AG10803 (cell line): ENCODE measurements at places on chromosomes 1 and 21.

- no peak for DNase-seq
Measured at GRCh38 chr1:43279666-43280065, 5.7 kb downstream of the C1orf210 start.

DNA sequence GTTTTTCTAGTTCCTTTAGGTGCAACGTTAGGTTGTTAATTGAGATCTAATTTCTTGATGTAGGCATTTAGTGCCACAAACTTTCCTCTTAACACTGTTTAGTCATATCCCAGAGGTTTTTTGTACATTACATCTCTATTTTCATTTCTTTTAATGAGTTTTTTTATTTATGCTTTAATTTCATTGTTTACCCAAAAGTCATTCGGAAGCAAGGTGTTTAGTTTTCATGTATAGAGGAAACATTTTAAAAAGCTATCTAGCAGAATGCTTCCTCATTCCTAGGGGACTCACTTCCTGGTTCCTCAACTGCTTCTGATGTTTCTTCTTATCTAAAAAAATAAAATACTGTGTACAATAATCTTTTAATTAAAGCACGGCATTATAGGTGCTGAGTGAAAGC, 307.2 kb upstream of the CAMK1G start:
- DNase-seq: no peak

GRCh38 chr1:15761366-15762128, 3.0 kb downstream of the FBLIM1 start:
- DNase-seq: no peak

DNA sequence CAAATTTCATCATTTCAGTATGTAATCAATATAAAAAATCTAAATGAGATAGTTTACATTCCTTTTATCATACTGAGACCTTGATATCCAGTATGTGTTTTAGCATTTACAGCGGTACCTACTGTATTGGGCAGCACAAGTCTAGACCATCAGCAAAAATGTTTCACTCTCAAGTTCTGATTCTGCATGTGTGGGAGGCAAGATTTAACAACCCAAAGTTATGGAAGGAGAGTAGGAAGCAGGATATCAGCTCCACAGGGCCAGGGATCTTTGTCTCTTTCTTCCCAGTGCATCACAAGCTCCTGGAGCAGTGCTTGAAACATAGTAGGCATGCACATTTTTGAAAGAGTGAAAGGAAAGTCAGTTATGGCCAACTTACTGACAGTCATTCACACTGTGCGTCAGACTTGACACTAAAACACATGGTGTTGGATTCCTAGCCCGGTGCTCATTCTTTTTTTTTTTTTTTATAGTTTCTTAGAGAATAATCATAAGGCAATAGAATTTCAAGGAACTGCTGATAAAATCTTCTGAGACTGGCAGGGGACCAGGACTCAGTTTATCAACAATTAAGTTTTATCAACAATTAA, 6.1 kb downstream of the TENT5C start:
- no peak for DNase-seq

- DNase-seq: no peak
Measured at GRCh38 chr1:170700842-170701615, 37.1 kb downstream of the PRRX1 start.

GRCh38 chr1:192892934-192893333, 84.1 kb downstream of the RGS2 start:
- DNase-seq: no peak

- DNase-seq: no peak
Measured at GRCh38 chr1:4962836-4963235, 308.4 kb downstream of the AJAP1 start.

- no peak for DNase-seq
Measured at GRCh38 chr1:44941424-44942324, 44.7 kb downstream of the EIF2B3 start.

DNA sequence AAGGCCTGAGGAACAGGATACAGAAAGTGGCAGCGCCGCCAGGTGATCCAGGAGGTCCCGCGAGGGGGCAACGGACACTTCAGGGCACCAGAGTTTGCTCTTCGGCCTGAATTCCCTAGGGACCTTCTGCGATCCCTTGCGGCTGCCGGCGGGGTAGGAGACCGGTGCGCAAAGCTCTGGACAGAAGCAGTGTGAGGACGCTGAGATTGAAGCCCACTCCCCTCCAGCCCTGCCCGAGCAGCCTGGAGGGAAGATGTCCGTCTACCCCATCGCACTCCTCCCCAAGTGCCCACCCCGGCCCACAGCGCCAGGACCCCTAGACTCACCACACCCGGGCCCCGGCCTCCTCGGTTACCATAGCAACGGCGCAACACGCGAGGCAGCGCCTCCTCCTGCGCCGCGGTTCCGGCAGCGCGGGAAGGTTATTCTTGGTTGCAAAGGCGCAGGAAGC, at the start of gene ANKRD45:
TSS of gene ANKRD45 (minus strand) at position 361 of the 451 bp plus-strand sequence. CDS start 10,433 bp downstream, outside the sequence.
- DNase-seq: peak; percentile 13

- DNase-seq: peak; percentile 100
Measured at GRCh38 chr21:34526618-34527290, 14.7 kb upstream of the KCNE1 start.
